HFFc6 (cell line): ENCODE measurements at places on chromosomes 2 and 18. TPM values are rescaled to one million over a fixed set of nuclear protein-coding genes. Genes with fewer than 3 reads are reported as not detected.
A peak's percentile ranks its signal among the peaks of the same experiment; 100 is the strongest.

DNA sequence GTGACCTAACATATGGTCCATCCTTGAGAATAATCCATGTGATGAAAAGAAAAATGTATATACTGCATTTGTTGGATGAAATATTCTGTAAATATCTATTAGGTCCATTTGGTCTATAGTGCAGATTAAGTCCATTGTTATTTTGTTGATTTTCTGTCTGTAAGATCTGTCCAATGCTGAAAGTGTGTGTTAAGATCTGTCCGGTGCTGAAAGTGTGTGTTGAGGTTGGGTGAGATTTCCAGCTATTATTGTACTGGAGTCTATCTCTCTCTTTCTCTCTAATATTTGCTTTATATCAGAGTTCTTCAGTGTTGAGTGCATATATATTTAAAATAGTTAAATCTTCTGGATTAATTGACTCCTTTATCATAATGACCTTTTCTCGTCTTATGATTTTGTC, 828.8 kb upstream of the CRIM1 start:
- no peak overlapping the region for H3K4me3 ChIP-seq
- no peaks in the 10 kb centered on the region; the same call in 1 of the 2 replicates for H3K27me3 ChIP-seq
- H3K36me3 ChIP-seq: peaks cover 5% of the 10 kb centered on the region; the same call in 1 of the 2 replicates
- H3K27ac ChIP-seq: no peak overlapping the region
- no peaks in the 10 kb centered on the region for H3K4me1 ChIP-seq

- H3K27me3 ChIP-seq: peaks cover 6% of the 10 kb centered on the region
- H3K4me1 ChIP-seq: peaks cover 6% of the 10 kb centered on the region; the same call in 1 of the 2 replicates
- no peaks in the 10 kb centered on the region for H3K36me3 ChIP-seq
Observed at GRCh38 chr18:31819106-31819924, 58.6 kb upstream of the SLC25A52 start.

- H3K4me3 ChIP-seq: no peak overlapping the region
- H3K27me3 ChIP-seq: no peaks in the 10 kb centered on the region; the same call in 1 of the 2 replicates
- H3K27ac ChIP-seq: no peak overlapping the region
- peak; percentile 49 for DNase-seq
- H3K36me3 ChIP-seq: no peaks in the 10 kb centered on the region
- H3K4me1 ChIP-seq: peaks cover 22% of the 10 kb centered on the region
Observed at GRCh38 chr2:166180951-166181812, 53.4 kb upstream of the SCN1A start.

DNA sequence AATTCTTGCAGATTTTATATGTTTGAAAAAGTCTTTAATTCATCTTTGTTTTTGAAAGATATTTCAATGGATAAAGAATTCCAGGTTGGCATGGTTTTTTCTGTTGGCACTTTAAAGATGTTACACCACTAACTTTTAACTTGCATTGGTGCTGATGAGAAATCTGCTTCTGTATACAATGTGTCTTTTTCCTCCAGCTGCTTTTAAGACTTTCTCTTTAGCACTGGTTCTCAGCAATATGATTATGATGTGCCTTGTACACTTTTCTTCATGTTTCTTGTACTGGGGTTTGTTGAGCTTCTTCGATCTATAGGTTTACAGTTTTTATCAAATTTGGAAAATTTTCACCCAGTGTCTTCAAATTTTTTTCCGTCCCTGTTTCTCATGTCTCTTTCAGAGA, 29.2 kb downstream of the PECR start:
- no peak overlapping the region for H3K4me3 ChIP-seq
- H3K4me1 ChIP-seq: peaks cover 12% of the 10 kb centered on the region
- no peaks in the 10 kb centered on the region; the same call in 1 of the 2 replicates for H3K27me3 ChIP-seq
- H3K27ac ChIP-seq: no peak overlapping the region
- H3K36me3 ChIP-seq: peaks cover 5% of the 10 kb centered on the region; the same call in 1 of the 2 replicates

- no peaks in the 10 kb centered on the region for H3K4me1 ChIP-seq
- H3K36me3 ChIP-seq: no peaks in the 10 kb centered on the region
- no peak for DNase-seq
- H3K27me3 ChIP-seq: peaks cover 14% of the 10 kb centered on the region
Observed at GRCh38 chr18:11800566-11801334, 50.5 kb upstream of the CHMP1B start.

- DNase-seq: no peak
- no peaks in the 10 kb centered on the region for H3K27me3 ChIP-seq
- H3K4me3 ChIP-seq: no peak overlapping the region
- no peak overlapping the region for H3K27ac ChIP-seq
- H3K4me1 ChIP-seq: peaks cover 22% of the 10 kb centered on the region
- H3K36me3 ChIP-seq: peaks cover 33% of the 10 kb centered on the region
Observed at GRCh38 chr18:36505665-36506064, 208.2 kb downstream of the FHOD3 start.

GRCh38 chr2:191299010-191299409, 53.8 kb downstream of the MYO1B start:
- H3K27ac ChIP-seq: peak overlapping the region; percentile 65
- peaks cover 2% of the 10 kb centered on the region for H3K27me3 ChIP-seq
- H3K36me3 ChIP-seq: peaks cover 37% of the 10 kb centered on the region
- DNase-seq: no peak
- H3K4me3 ChIP-seq: peak overlapping the region; percentile 17
- H3K4me1 ChIP-seq: peaks cover 93% of the 10 kb centered on the region

RIT2 gene
- total RNA-seq: not detected in 2 replicates
